Activated T-helper 1 cell treated with anti-CD3 and anti-CD28 coated beads, Interleukin-2, amount 50 U/mL, for 16 hours (primary cell): ENCODE measurements at places on chromosomes 13 and 19.

- no peak for DNase-seq
Observed at GRCh38 chr19:2769218-2769617, 13.9 kb downstream of the SGTA start.

GRCh38 chr19:46723471-46723870 lies 6.6 kb upstream of the PRKD2 start:
- no peak for DNase-seq

DNA sequence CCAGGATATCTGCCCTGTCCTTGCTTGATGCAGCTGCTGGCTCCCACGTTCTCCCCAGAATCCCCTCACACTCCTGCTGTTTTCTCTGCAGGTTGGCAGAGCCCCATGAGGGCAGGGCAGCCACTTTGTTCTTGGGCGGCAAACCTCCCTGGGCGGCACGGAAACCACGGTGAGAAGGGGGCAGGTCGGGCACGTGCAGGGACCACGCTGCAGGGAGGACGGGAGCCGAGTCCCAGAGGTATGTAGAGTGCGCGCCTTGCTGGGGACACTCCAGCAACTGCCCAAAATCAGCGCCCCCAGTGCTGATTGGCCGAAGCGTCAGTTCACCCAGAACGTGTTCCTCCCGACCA lies 30.3 kb upstream of the MIER2 start:
- no peak for DNase-seq

- DNase-seq: no peak
Observed at GRCh38 chr13:69579351-69579750, 528.3 kb upstream of the ATXN8OS start.

DNA sequence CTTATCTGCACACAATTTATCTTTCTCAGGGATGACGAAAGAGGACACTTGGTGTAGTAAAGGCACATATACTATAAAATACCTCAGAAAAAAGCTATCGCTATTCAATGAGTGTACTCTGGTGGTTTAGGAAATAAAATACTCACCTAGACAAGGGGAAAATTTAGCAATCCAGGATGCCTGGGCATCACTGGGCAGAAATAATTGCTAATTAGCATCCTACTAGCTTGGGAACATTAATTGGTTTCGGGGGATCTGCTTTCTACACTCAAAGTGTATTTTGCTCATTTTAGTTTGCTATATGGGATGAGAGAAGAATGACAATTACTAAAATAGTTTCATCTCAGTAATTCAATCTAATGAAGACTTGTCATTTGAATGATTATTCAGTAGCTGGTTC lies 60.3 kb downstream of the OLFM4 start:
- no peak for DNase-seq

GRCh38 chr13:66911411-66911939 lies 318.7 kb downstream of the PCDH9 start:
- no peak for DNase-seq

DNA sequence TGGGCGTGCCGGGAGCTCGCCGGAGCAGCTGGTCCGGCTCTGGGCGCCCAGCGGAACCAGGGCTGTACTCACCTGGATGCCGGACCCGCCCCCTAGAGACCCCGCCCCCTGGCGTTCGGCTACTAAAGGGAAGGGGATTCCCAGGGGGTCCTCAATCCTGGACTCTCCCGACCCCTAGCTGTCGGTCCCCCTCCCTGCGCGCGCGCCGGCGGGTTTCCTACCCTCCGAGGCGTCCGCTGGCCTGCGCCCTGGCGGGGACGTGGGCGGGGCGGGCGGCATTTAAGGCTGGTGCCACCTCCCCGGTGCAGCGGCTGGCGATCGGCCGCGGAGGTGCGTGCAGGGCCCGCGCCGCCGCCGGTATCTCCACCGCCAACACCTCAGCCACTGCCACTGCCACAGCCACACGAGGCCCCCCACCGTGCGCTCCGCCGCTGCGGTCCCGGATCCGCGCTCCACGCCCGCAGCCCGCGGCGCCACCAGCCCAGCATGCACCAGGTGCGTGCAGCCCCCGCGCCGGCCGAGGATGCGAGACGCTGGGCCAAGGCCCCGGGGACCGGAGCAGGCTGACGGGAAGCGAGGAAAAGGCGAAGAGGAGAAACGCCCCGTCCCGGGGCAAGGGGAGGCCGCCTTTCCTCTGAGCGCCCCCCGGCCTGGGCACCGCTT lies at the start of gene ATP12A:
ATP12A (plus strand) TSS at position 151 of the 663 bp plus-strand sequence; CDS start at position 487, 336 bp downstream.
- no peak for DNase-seq

DNA sequence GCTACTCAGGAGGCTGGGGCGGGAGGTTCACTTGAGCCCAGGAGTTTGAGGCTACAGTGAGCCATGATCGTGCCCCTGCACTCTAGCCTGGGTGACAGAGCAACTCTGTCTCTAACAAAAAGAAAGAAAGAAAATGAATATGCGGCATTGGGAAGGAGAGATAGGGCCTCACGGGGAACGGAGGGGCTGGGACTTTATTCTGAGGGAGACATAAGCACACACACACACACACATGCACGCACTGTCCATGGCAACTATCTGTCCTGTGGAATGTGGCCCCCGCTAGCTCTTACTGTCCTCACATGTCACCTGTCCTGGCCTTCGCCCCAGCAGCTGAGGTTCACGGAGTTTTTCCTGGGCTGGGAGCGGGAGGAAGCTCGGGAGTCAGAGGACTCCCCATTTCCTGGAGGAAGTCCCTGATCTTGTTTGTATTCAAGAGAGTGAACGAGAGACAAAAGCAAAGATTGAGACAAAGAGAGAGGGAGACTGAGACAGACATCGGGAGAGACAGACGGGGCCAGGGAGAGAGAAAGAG lies 654 bp downstream of the STAP2 start:
- no peak for DNase-seq

DNA sequence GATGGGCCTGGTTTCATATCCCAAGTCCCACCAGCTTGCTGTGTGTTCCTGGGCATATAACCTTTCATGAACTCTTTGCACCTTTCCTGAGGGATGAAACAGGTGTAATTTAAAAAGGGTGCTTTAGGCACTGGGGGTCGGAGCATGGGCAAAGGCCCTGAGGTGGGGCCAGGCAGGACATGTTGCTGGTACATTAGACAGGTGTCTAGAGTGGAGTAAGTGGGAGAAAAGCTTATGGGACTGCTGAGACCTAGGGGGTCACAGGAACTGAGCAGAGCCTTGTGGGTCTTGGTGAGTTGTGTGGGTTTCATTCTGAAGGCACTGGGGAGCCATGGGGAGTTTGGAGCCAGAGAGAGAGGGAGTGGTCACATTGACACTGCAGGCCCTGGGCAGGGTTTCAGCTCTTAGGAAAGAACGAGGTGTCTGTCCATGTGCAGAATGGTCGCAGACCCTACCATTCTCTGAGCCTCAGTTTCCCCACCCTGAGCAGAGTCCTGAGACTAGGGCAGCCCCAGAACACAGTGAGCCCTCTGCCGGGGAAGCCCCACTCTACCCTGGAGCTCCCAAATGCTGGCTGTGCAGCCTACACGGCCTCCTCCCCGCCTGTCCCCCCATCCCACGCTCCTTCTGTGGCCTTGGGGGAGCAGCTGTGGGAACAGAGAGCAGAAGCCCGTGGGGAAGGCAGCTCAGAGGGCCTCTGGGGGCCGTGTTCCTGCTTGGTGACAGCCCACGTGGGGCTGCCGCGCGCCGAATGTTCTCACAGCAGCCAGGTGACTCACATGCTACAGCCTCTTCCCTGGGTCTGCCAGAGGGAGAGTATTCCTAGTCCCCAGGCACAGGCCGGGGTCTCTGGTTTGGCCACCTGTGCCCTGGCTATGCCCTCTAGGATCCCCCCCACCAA lies 7.3 kb upstream of the HOMER3 start:
- no peak for DNase-seq

- peak; percentile 10 for DNase-seq
Observed at GRCh38 chr19:30682999-30683536, 310.9 kb downstream of the ZNF536 start.

- DNase-seq: no peak
Observed at GRCh38 chr13:100515410-100515800, 73.2 kb downstream of the GGACT start.

GRCh38 chr19:49102303-49102702 lies 11.9 kb upstream of the LIN7B start:
- no peak for DNase-seq

DNA sequence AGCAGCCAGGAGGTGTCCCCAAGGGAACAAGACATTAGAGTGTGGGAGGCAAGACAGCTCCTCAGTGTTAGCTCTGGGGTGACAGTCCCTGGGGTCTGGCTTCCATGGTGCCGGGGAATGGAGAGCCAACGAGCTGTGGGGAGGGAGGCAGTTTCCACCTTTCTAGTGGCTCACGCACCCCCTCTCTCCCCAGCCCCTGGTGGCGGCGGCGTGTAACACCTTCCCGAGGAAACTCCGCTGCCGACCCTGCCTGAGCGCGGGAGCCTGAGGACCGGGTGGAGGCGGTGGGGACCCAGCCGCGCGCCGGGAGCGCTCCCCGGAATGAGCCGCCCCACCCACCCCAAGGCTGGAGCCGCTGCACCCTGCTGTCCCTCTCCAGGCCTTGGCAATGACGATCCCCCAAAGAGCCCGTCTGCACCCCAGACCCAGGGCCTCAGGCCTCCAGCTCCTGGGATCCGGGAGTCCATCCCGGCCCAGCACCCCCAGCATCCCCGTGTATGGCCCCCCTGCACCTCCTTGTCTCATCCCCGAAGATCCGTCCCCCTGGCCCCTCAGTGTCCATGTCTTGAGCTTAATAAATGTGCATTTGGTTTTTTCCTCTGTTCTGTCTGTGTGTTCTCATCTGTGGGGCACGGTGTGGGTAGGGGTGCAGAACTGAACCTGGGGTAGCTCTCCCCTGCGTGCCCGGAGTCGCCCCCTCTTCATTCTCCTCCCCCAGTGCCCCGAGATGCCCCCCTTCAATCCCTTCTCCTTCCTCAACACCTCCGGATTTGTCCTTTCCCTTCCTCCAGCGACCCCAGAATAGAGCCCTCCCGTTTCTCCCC lies 622 bp upstream of the FXYD5 start:
- DNase-seq: peak; percentile 65

GRCh38 chr19:49683814-49684250 lies 5.6 kb upstream of the ADM5 start:
- no peak for DNase-seq

- DNase-seq: no peak
Observed at GRCh38 chr19:41915776-41916414, 12.4 kb downstream of the ERFL start.

- no peak for DNase-seq
Observed at GRCh38 chr13:50230662-50230978, 215.4 kb downstream of the KCNRG start.

DNA sequence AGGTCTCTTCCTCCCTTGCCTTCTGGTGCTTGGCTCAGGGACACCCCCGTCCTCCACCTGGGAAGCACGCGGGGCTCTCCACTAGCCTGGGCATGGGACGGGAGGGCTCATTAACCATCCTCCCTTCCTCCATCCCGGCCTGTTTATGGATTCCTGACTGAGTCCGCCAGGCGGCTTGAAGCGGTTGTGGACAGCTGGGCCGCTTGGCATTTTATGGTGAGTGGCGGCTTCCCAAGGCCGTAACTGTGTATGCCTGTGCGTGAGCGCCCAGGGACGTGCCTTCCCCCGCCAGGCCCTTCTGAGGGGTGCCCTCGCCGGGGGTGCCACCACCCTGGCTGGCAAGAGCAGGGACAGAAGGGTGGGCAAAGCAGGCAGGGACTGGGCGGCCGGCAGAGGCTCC lies 202.8 kb downstream of the URI1 start:
- no peak for DNase-seq

DNA sequence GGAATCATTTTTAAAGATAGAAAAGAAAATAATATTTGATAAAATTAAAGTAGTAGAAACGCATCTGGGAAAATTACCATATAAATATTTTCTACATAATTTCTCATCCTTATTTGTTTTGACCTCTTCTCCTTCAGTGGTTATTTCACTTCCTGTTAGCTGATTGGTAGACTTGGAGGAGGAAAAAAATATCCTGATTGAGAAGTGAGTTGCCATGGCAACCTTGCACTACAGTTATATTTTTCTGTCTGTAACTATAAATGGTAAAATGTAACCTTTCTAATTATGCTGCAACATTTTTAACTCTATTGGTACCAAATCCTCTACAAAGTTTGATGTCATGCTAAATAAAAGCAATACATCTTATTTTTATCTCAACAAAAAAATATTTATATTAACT lies 45.2 kb downstream of the SCEL start:
- no peak for DNase-seq

DNA sequence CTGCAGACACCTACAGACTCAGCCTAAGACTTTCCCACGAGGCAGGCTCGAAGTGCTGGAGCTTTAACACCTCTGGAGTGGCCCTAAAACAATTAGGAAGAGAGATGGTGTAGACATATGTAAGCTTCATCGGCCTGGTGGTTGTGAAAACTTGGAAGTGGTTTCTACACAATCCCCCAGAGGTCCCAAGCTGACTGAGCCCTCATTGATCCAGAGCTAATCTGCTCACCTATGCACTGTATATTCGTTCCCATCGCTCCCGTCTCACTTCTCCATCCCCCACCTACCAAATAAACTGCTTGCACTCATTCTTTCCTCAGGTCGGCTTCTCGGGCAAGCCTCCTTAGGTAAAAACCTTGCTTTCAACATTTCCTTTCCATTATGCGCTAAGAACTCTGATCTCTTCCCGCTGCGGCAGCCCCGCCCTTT lies 767 bp upstream of the ZNF793 start:
- DNase-seq: no peak

DNA sequence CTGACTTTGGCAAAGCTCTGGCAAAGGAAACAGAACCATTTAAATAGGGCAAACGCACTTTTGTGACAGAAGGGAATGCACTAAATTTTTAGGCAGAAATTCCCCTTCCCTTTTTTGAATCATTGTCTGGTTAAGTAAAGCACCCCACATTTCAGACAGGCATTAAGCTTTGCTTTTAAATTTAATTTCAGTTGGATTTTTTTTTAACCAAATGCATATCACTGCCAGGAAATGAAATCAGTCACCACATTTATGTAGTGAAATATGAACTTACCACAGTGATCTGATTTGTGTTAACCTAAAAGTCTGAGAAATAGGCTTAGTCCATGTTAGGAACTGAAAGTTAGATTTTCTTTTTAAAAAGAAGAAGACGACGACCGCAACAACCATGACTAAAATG lies 10.8 kb downstream of the GPR183 start:
- DNase-seq: no peak

- no peak for DNase-seq
Observed at GRCh38 chr13:44117351-44117750, 237.6 kb downstream of the LACC1 start.

- no peak for DNase-seq
Observed at GRCh38 chr13:66624302-66624701, 605.8 kb downstream of the PCDH9 start.

GRCh38 chr19:57473646-57474045 lies 3.7 kb downstream of the ZNF772 start:
- DNase-seq: no peak

DNA sequence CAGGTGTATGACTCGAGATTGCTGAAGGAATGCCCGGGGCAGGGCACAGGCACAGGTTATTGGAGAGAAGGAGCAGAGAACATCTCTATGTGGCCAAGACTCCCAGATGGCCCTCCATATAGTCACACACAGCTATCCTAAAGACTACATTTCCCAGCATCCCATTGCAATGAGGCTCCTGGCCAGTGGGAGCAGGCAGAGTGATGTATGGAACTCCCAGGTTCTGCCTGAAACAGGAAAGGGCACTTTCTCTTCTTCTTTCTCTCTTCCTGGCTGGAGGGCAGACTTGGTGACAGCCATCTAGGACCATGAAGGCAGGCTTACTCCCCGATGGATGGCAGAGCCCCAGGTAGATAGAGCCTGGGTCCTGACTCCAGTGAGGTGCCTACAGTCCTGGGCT lies 13.5 kb downstream of the PPP1R13L start:
- no peak for DNase-seq
